Stimulated activated CD4-positive, alpha-beta T cell treated with anti-CD3 and anti-CD28 coated beads, TNF-alpha, amount 100 ng/mL, for 48 hours (primary cell): ENCODE measurements at places on chromosomes 11 and 22.

DNA sequence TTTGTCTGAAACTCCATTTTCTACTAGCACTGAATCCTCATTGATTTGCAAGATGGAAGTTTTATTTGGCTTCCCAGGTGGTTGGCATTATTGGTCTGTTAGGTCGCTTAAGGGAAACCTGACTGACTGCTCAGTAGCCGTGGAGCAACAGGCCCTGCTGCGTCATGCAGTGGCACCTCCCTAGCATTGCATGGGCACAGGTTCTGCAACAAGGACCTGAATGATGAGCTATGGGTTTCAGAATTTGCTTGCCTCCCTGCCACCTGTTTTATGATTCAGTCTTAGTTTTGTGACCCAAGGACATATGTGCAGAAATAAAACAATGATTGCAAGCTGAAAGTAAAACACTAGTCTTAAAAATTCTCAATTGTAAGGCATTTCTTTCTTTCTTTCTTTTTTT is 128.5 kb downstream of the SLC1A2 start:
- no peak for DNase-seq

GRCh38 chr11:131025020-131025419 is 108.7 kb upstream of the SNX19 start:
- DNase-seq = no peak

- no peak for DNase-seq
Measured at GRCh38 chr11:79262221-79262620, 178.6 kb downstream of the TENM4 start.

DNA sequence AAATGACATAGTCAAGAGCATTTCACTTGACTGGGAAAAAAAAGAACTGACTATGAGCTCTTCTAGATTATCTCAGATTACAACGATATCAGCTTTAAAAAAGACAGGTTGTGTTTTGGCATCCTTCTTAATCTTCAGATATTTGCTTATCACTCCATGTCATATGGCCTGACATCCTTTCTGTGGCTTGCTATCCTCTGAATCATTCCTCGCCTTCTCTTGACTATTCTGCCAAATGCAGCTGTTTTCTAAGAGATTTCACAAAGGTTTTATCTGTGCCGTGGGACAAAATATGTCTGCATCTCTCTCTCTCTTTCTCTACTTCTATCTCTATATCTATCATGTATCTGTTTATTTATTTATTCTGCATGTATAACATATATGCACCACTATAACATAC is 746.1 kb downstream of the CNTN5 start:
- no peak for DNase-seq

GRCh38 chr11:36029616-36030015 is 85.8 kb downstream of the LDLRAD3 start:
- DNase-seq = no peak

DNA sequence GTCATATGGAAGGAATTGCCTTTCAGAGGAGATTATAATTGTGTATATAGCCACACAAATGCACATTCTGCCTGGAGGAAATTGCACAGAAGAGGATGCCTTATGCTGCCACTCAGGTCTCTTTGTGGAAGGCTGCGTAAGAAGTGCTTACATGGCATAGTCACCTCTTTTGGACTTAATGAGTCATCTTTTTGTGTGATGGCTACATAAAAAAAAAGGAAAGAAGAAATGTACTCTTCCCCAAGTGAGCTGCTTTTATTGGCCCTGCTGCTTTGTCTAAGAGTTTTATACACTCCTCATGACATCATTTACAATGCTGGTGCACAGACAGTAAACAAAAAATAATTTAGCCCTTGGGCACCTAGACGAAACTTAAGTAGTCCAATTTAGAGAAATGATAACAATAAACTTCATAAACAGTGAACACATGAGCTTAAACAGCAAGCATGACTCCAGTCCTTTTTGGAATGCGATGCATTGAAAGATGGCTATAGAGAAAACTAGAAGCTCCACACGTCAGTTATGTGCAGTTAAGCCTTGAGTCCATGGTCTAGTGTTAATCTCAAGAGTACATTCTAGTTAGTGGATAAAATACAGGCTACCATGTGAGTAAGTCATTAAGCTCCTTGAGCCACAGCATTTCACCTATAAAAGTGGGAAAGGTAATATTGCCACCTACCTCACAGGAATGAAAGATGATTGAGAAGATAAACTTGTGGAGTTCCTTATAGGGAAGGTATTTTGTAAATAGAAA is 12.0 kb downstream of the CSTPP1 start:
- no peak for DNase-seq

- DNase-seq = no peak
Measured at GRCh38 chr11:72116019-72116755, 3.7 kb upstream of the ANAPC15 start.

DNA sequence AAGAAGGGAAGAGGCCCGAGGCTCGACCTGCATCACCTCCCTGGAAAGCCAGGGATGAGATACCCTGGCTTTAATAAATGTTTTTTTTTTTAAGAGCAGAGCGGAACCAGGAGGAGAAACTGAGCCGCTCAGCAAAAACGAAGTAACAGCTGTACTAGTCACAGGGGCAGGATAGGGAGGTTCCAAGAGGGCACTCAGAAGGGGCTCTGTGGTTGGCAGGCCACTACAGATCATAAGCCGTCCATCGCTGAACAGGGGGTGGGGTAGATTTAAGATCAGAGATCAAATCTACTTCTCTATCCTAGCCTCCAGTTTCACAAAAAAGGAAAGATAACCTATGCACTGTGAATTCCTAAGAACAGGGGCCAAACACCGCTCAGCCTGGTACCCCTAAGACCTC is 625 bp downstream of the EIF3D start:
- no peak for DNase-seq

- no peak for DNase-seq
Measured at GRCh38 chr11:31000381-31000780, 369.2 kb downstream of the DCDC1 start.

DNA sequence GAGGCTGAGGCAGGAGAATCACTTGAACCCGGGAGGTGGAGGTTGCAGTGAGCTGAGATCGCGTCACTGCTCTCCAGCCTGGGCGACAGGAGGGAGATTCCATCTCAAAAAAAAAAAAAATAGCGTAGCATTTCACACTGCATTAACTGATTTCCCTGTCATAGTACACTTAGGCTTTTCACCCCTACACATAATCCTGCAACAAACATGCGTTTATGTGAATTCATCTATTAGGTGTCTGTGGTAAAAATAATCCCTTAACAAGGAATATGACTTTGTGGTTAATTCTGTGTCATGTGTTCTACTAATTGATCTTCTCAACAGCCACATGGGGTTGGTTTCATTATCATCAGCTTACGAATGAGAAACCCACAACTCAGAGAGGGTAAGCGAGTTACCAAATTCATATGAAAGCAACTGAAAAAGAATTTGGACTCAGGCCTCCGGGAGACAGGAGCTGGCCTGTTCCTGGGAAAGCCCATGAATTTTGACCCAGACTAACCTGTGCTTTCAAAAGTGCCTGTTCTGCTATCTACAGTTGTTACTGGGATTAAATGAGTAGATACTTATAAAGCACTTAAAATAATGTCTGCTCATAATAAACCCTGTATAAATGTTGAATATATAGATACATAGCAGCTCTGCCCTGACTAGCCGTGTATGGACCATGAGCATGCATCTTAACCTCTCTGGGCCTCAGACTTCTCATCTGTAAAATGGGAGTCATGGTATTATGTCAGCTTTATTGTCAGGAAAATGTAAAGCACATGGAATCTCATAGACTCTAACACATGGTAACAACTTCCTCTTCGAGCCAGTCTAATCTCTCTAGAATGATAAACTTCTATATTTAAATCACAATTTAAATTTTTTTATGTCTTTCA is 36.6 kb downstream of the KCNJ1 start:
- DNase-seq = no peak

- DNase-seq = no peak
Measured at GRCh38 chr11:27770576-27770975, 70.3 kb upstream of the BDNF start.

DNA sequence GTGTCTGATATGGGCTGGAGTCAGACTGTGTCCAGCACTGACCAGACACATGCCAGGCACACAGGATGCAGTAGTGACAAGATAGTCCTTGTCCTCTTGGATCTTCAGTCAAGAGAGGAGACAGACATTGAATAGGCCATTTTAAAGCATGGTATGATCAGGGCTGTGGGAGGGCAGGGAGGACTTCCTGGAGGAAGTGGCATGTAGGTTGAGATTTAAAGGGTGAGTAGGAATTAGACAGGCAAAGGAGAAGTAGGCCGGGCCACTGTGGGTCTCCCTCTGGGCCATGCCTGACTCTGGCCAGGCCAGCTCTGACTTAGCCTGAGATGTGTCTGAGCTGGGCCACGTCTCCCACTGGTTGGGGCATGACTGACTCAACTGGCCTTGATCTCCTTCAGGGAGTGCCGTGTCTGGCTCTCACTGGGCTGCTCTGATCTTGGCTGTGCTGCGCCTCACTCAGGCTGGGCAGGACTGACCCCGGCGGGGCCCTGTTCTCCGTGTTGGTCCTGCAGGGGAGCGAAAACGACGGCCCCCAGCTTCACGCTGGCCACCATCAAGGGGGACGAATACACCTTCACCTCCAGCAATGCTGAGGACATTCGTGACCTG is 71.2 kb downstream of the MYO7A start:
- no peak for DNase-seq

DNA sequence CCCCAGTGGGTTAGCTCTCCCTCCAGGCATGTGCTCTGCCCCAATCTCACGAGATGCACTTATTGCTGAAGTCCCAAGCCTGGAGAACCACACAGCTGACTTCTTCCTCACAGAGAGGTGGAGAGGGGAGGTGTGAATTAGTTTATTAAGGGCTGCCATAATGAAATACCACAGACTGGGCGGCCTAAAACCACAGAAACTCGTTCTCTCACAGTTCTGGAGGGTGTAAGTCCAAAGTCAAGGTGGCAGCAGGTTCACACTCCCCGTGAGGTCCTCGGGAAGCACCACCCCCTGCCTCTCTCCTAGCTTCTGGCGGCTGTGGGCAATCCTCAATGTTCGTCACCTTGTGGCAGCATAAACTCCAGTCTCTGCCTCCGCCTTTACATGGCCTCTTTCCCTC is 39.3 kb downstream of the TECTA start:
- DNase-seq = no peak

DNA sequence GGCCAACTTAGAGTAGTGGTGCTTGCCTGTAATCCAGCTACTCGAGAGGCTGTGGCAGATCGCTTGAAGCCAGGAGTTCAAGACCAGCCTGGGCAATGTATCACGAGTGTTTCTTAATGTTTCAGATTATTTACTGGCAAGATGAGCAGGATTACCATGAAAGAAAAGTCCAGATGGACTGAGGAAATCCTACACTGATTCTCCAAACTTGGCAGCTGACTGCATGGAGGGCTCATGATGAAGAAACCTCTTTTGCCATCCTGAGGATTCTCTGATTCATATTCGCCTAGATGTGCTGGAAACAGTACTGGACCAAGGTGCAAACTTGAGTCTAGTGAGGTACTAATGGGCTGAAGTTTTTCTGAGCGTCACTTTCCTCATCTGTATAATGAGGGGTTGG is 2.8 kb upstream of the SIDT2 start:
- no peak for DNase-seq

- no peak for DNase-seq
Measured at GRCh38 chr11:10314199-10315072, 9.6 kb downstream of the ADM start.

DNA sequence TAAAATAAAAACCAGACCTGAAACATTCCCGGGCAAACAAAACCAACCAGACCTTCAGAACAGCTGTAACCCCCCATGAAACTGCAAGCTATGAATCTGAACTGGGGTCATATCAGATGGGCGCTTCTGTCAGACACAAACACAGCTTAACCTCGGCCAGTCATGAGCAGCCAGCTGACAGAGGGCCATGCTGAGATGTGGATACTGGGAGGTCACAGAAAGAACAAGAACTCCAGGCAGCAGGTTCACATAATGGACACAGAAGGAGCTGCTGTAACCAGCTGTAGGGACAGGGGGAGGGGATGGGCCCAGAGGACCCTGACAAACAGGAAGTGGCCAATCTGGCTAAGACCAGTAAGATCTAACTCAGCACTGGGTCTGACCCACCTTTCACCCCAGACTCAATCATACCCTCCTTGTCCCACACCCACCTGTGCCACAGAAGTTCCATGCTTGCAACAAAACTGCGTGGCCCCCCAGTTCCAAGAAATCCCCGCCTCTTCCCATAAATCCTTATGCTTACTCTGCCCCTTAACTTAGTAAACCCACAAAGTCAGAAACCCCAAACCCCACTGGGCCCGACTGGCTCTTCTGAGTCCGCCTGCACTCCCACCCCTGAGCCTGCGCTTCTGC is 4.0 kb downstream of the APOL4 start:
- DNase-seq = no peak

- DNase-seq = no peak
Measured at GRCh38 chr22:33984211-33984610, 63.9 kb upstream of the LARGE1 start.

- peak; percentile 70 for DNase-seq
Measured at GRCh38 chr11:123246749-123247495, 51.9 kb upstream of the CLMP start.

DNA sequence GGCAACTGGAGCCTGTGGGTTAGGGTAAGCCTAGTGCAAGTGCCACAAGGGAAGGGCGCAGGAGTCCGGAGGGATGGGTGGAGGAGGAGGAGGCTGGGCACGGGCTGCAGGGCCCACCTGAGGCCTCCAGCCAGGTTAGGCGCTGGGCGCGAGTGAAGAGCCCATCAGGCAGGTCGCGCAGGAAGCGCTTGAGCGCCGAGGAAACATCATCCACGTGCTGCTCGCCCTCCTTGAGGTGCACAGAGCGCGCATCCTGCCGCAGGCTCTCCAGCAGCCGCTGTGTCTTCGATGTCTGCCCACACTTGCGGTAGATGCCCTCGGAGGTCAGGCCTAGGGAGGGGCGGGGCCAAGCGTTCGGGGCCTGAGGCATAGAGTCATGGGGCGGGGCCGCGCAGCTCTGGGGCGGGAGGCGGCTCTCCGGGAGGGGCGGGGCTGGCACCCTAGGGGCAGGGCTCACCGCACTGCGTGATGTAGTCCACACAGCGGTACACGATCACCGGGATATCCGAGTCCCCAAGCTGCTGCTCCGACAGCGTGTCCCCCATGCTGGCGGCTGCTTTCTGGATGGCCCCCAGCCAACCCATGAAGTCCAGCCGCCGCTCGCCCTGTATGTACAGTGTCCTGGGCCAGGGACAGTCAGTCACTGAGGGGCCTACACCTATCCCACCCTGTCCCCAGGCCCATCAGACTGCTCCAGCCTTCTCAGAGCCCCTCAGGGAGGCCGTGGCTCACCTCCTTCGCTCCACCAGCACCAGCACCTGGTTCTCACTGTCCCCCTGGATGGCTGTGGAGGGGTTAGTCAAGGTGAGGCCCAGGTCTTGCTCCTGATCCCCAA is 22.9 kb upstream of the PDE2A start:
- no peak for DNase-seq

GRCh38 chr11:95135155-95135554 is 45.5 kb downstream of the ENDOD1 start:
- DNase-seq = no peak
